ENCODE measurements at places on chromosomes 5 and 9.

- DNase-seq, result no peak
Observed at GRCh38 chr9:15211160-15211814, 95.7 kb downstream of the TTC39B start.

DNA sequence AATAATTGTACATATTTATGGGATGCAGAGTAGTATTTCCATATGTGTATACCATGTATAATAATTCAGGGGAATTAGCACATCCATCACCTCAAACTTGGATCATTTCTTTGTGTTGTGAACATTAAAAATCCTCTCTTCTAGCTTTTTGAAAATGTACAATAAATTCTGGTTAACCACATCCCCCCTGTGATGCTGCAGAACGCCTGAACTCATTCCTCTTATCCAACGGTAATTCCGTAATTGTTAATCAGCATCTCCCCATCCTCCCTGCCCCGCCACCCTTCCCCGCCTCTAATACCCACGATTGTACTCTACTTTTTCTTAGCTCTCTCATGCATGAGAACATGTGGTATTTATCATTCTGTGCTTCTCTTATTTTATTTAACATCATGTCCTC, 127.7 kb upstream of the ANKRD55 start:
- no peak for DNase-seq

DNA sequence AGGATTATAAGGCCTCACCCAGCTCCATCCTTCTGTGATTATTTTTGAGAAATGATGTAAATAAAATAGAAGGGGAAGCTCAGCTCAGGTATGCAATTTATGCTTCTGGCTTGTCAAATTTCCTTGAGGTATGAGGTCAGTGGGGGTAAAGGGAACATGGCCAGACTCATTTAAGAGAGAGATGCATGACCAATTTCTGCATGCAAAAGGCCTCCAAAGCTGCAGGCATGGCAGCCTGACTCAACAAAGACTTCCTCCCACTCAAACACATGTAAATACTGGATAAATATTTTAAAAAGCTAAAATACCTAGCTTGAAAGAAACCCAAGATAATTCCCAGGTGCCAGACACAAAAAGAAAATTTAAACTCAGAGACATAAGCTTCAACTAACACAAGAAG, 101.4 kb upstream of the SLC1A3 start:
- no peak for DNase-seq

DNA sequence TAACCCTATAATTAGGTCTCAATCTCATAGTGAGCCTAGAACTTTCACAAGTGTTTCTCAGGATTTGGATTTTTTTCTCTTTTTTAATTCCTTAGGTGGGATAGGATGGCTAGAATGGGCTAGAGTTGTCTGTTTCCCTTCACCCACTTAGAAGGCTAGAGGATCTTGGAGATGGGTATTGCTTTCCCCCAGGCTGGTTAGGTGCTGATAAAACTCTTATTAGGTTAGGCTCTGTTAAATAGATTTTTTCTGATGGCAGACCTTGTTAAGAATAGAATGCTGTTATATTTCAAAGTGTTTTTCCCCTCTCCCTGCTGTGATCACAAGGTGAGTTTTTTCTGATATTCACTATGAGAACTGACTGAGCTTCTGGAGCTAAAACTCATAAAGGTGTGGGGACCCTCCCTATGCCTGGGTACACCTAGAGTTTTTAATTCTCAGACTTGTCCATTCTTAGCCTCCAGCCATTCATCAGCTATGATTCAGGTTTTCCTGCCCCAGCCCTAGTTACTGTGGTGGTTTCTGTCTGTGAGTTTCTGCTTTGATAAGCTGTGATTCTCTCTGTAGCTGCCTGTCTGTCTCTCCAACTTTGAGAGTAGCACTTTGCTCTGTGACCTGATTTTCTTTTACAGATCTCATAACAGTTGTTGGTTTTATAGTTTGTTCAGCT, 132.4 kb downstream of the HACD4 start:
- no peak for DNase-seq

DNA sequence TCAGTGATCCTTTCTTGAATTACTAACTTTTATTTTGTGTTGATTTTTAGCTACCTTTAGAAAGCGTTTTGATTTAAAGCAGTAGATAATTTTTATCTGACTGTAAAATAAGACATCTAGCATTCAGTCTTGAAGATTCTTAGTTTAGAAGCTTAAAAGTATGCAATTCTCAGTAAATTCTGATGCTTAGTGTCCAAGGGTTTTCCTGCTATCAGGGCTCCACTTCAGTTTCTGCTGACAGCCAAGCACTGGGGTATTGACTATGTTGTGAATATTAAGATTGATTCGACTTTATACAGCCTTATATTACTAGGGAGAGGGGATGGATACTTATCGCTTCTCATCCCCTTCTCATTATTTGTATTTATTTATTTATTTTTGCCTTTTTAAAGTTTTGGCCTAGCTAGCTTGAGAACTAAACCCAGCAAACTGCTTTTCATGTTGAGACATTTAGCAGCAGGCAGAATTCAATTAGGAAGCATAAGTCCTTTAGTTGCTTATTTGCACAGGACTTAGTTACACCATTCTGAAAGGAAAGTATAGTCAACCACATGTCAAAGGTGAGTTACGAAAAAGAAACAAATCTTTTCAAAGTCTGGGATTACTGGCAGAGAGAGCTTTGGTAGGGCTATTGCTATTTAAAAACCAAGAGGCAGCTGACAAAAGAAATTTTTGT, 2.9 kb downstream of the PBX3 start:
- no peak for DNase-seq

Data from cortex of kidney (tissue), 1 donor.